GM04504 (cell line): ENCODE measurements at places on chromosomes 12 and 14.

GRCh38 chr12:85462888-85463287 lies 182.9 kb downstream of the ALX1 start:
- no peak for DNase-seq

DNA sequence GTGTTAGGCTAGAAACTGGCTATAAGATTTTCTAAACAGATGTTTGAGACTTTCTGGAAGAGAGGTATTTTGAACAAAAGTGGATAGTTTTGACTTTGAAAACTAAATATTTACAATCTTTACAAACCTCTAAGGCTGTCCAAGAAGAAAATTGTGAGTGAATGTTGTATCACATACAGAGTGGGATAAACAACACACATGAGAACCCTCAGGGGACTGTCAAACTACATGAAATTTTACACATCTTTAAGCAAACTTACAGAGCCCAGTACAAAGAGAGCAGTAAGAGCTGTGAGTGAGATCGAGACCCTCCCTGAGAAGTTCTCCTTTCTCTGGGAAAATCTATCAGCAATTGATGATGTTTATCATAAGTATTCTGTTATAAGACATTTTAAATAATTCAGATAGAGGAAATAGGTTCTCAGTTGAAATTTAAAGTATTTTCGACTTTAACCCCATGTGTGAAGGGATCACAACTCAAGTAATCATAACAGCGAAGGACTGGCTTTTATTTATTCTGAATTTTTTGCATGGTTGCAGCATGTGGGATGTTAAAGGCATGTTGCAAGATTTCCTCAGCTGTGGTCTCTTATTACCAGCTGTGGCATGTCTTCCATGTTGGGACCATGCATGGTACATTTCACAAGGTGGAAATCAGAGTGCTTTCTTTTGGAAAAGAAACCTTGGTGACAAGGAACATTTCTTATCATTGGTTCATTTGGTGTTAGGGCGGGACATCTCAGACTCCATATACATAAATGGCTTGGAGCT lies 264.0 kb upstream of the PRICKLE1 start:
- DNase-seq: no peak

- DNase-seq: peak; percentile 28
These were observed 93.5 kb upstream of the CEP83 start for GRCh38 chr12:94553130-94553519.

GRCh38 chr14:30500222-30500621 lies 58.7 kb upstream of the G2E3 start:
- DNase-seq: no peak

DNA sequence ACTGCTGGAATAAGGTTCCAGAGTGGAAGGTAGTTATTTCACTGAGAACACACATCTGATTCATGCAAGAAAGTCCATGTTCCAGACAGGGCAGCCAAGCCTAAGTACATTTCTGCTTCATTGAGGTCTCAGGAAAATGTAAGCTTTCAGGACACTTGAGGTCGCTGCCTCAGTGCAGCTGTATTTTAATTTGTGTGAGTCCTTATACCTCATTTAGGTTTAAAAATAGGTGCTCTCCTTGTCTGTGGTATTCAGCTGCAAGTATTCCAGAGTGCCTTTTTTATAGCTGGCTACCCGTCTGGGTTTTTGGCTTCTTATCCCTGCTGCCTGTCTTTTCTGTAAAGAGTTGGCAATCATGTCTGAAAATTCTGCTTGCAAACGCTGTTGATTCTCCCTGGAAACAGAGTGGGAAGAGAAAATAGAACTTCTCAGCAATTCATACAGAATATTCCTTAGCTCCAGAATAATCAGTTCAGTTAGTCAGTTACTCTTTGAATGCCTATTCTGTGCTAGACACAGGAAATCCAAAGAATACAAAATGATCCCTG lies 45.3 kb upstream of the PLBD1 start:
- DNase-seq: no peak

- no peak for DNase-seq
These were observed 2.4 kb upstream of the SERPINA4 start for GRCh38 chr14:94558842-94559241.

DNA sequence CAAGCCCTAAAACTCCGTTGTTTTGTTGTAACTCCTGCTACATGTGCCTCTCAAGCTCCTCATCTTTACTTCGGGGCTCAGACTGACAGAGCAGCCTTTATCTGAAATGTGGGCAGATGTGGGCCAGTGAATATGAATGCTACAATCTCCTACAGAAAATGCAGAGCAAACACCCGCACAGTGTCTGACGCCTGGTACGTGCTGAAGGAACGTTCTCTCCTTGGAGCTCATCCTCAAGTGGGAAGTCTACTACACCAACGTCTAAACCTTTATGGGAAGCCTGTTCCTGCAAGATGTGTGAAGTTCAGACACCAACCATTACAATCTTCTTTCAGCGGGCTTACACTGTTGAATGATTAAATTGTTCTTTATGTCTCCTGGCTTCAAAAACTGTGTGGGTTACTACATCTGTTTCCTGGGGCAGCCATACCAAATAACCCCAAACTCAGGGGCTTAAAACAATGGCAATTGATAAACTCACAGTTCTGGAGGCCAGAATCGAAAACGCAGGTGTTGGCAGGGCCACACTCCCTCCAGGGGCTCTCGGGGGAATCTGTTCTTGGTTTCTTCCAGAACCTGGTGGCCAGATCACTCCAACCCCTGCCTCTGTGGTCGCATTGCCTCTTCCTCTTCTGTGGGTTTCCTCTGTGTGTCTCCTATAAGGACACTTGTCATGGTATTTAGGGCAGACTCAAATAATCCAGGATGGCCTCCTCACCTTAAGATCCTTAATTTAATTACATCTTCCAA lies 179.7 kb upstream of the PLXNC1 start:
- no peak for DNase-seq

- no peak for DNase-seq
These were observed 78.8 kb downstream of the PAPOLA start for GRCh38 chr14:96581026-96581425.

- no peak for DNase-seq
These were observed 193.6 kb downstream of the ALG10 start for GRCh38 chr12:34215893-34216285.

GRCh38 chr12:991350-992333 lies 619 bp downstream of the ERC1 start:
- no peak for DNase-seq

- DNase-seq: no peak
These were observed 280.4 kb upstream of the GARIN6 start for GRCh38 chr12:99367181-99367580.

GRCh38 chr12:47155457-47156166 lies 75.9 kb upstream of the AMIGO2 start:
- no peak for DNase-seq

GRCh38 chr12:72346363-72346944 lies 74.3 kb downstream of the TRHDE start:
- peak; percentile 66 for DNase-seq
